ENCODE measurements at places on chromosomes 12 and 14.

DNA sequence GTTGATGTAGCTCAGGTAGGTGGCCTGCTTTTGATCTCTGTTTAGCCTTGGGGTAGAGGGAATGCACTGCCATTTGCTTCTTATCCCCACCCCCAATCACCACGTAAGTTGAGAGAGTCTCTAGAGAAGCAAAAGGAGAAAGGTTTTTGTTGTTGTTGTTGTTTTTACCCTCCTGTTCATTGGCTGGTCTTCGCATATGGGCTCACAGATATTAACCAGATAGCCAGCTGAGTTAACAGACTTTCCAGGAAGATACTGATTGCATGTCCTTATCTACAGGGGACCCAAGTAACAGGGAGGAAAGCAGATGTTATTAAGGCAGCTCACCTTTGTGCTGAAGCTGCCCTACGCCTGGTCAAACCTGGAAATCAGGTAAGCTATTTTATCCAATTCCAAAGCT, 2.9 kb downstream of the PA2G4 start:
- no peak for DNase-seq

DNA sequence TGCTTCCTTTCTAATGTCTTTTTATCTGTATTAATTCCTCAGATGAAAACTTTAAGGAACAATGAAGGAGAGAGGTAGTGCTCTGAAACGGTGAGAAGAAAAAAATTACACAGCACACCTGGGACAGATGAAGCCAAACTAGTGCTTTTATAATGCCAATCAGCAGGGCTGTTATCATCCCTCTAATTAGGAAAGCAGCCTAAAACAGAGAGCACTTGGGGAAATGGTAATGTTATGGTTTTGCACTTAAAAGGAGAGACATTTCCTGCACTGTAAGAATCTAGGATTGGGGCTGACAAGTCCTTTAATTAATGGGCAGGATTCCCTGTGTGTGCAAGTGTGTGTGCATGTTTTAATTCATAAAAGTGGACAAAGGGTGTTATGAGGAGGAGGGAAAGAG, 4.8 kb upstream of the LMO3 start:
- DNase-seq = no peak

DNA sequence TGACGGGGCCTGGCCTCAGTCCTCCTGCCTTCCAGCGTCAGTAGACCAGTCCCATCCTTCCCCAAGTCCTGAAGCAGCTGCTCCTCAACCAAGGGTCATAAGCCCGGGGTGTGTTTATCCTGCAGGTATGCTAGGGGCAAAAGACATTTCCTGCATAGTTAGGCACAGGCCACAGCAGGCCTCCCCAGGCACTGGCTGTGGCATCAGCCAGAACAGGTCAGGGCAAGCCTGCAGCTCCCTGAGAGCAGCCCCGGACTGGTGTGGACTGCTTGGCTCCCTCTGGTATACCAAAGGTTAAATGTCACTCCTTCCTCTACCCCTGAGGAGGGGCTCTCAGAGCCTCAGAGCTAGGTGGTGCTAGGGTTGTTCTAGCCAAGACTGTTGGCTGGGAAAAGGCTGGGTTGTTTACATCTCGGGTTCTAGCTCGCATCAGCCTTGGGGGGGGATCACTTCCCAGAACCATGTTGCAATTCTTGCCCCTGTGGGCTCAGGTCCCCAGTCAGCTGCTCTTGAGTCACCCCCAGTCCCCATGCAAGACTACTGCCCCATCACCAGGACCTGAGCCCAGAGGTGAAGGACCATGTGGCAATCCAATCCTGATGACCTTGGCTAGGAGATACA, 2.9 kb downstream of the MMP14 start:
- no peak for DNase-seq

- no peak for DNase-seq
Measured at GRCh38 chr12:87096082-87096585, 839.9 kb upstream of the MGAT4C start.

- DNase-seq = no peak
Measured at GRCh38 chr12:101992091-101992490, 69.7 kb downstream of the WASHC3 start.

DNA sequence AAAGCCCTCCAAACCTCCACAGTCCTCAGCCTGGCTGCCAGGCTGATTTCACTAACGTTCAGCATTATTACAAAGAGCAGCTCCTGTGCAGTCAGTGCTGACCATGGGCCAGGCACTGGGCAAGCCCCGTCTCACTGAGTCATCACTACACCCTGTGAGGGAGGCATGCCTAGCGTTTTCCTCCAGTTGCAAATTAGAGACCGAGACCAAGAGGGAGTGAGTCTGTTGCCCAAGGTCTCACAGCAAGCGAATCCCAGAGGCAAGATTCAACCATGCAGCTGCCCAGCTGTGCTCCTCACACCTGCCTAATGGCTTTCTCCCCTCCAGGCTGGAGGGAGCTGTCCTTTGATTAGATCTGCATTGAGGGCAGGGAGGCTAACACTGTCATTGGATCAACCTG, 229.3 kb upstream of the LHX5 start:
- DNase-seq = no peak

DNA sequence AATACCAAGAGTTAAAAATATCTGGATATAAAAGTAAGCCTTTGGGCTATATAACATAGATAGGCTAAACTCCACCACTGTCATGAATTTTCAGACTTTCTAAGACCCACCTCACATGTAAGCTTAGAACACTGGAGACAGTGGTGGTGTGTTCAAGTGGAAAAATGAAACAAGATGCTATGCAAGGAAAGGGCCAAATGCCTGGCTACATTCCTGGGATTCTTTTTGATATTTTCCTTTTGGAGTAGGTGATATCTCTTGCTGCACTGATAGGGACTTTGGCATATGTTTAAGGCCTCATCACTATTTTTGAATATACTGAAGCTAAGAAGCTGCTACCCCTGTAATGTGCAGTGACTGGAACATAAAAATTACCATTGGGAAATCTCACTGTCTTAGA, 341.3 kb downstream of the SLC16A7 start:
- no peak for DNase-seq

- no peak for DNase-seq
Measured at GRCh38 chr12:96436366-96437170, 36.3 kb upstream of the CDK17 start.

GRCh38 chr12:118467641-118468305, 91.4 kb downstream of the SUDS3 start:
- no peak for DNase-seq

- DNase-seq = no peak
Measured at GRCh38 chr12:94788298-94788697, 137.9 kb upstream of the TMCC3 start.

Data from stimulated activated CD8-positive, alpha-beta memory T cell treated with anti-CD3 and anti-CD28 coated beads, Interleukin-2, amount 100 ng/mL, for 1 hour (primary cell).